ENCODE measurements at places on chromosomes 12 and 14.

- no peak for DNase-seq
These were observed 17.7 kb downstream of the RFX4 start for GRCh38 chr12:106600503-106600902.

DNA sequence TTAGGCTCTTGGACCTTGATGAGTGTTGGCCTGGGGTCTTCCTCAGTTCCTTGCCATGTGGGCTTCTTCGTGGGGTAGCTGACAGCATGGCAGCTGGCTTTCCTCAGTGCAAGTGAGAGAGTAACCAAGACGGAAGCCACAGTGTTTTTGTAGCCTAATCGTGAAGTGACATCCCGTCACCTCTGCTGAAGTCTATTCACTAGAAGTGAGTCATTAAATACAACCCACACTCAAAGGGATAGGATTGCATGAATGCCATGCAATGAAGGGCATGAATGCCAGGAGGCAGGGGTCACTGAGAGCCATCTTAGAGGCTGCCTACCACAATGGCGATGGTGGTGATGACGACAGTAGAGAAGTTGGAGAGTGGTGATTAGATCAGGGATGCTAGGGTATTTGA, 13.5 kb upstream of the ASIC1 start:
- DNase-seq, result no peak

GRCh38 chr12:85733221-85733840, 102.9 kb downstream of the RASSF9 start:
- DNase-seq, result no peak

GRCh38 chr12:95766356-95767019, 24.1 kb downstream of the NTN4 start:
- DNase-seq, result no peak

DNA sequence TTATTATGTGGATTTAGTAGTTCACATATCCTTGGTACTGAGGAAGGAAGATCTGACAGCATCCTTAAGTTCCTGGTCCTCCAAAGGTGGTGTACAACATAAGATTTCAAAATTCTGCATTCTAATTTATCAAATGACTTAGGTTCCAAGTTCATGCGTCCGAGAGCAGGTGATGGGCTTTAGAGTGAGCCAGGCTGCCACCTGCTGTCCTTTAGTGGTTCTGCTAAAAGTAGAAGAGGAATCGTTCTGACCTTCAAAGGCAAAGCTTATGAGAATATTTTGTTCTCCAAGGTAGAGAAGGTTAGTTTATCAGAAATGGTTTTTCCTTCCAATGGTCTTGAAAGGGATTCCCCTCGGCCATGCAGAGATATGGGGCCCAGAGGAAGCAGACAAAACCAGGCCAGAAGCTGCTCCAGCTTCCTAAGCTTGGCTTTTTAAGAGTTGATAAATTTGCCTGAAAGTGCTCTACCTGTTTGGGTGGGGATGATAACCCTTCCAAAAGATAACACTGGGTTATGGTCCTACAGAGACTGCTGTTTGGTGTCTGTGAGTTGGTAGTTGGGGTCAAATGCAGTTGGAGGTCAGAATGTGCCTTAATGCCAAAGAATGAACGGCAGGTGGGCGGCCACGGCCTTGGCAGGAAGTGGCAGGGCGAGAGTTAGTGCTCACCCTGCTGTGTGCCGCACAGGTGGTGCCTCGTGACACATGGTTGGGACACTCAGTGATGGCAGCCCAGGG, 29.1 kb upstream of the LRTM2 start:
- peak; percentile 78 for DNase-seq

DNA sequence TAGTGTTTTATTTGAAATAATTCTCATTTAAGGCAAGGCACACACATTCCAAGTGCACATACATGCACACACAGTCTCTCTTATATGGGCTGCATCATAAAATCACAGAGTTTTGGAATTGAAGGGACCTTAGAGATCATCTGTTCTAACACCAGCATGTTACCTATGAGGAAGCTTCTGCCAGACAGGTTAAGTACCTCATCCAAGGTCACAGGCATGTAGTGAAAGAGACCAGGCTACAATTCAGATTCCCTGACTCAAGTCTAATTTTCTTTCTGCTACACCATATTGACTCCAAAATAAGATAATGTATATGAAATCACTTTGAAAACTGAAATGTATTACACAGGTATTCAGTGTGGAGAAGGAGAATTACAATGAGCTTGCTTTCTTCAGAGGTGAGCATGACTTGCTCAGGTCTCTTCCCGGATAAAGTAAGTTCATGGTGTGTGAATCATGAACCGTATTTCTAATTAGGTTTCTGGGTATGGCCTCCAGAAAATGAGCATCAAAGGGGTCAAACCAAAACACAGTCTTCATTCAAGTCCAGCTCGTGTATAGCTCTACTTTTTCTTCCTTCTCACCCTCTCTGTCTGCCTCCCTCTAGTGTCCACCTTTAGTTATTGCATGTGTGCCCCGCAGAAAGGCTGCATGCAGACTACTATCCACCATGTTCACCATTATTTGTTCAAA, 411.9 kb downstream of the FUT8 start:
- peak; percentile 47 for DNase-seq

DNA sequence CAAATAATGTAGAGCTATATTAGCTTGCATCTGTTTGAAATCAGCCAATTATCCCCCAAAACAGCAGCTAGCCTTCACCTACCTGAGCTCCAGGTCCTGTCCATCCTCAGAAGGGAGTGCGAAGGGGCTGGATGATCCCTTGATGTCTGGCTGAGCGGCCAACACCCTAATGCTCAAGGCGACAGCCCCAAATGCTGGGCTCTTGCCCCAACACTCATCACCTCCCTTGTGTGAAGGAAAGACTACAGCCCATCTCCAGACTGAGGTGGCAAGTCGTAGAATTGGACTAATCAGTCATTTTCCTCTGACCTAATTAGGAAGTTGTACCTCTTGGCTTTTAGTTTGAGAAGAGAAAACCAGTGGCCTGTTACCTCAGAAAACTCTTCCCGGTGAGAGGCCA, 16.3 kb upstream of the MDM1 start:
- DNase-seq, result no peak

DNA sequence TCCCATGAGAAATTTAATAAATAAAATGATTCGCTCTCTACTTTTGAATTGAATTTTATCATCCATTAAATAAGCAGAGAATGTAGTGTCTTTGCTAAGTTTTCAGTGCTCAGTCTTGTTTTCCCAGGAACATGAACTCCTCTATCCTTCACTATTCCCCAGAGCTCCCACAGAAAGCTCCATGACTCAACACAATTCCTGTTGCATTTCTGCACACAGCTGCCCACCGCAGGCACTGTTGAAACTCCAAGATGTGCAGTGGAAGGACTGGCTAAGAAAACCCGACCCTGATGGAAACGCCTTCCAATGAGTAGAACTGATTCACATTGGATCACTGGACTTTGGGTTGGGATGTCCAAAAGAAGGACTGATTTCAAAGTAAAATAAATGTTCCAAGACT, 202.4 kb upstream of the AMIGO2 start:
- no peak for DNase-seq

GRCh38 chr14:32669391-32669790, 269.3 kb upstream of the NPAS3 start:
- DNase-seq, result no peak

DNA sequence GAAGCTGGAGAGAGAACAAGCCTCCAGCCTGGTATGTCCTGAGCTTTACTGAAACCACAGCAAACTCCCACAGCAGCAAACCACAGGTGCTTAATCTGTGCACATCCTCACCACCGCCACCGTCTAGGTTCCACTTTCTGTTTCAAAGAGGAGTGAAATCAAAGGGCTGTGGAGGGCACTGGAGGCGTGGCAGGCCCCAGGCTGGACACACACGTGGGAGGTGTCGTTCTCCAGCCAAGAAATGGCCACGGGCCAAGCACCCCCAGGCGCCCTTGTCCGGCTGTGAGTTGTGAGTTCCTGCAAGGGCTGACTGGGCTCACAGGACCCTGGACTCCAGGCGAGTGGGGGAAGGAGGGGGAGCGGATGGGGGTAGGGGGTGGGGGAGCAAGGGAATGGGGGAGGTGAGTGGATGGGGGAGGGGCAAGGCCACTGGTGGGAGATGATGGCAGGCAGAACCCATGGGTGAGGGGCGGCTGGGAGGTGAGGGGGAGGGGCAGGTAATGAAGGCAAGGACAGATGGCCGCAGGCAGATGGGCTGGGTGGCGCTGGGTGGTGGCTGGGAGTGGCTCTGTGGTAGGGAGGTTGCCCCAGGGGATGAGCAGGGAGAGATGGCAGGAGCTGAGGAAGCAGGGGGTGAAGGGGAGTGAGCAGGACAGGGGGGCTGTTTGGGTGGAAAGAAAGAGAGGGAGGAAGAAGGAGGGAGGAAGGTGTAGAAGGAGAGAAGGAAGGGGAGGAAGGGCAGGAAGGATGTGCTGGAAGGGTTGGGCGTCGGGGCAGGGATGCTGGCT, 86.7 kb downstream of the NCOR2 start:
- peak; percentile 90 for DNase-seq

All from D721Med (cell line).